ENCODE measurements at places on chromosomes 5 and 9.

DNA sequence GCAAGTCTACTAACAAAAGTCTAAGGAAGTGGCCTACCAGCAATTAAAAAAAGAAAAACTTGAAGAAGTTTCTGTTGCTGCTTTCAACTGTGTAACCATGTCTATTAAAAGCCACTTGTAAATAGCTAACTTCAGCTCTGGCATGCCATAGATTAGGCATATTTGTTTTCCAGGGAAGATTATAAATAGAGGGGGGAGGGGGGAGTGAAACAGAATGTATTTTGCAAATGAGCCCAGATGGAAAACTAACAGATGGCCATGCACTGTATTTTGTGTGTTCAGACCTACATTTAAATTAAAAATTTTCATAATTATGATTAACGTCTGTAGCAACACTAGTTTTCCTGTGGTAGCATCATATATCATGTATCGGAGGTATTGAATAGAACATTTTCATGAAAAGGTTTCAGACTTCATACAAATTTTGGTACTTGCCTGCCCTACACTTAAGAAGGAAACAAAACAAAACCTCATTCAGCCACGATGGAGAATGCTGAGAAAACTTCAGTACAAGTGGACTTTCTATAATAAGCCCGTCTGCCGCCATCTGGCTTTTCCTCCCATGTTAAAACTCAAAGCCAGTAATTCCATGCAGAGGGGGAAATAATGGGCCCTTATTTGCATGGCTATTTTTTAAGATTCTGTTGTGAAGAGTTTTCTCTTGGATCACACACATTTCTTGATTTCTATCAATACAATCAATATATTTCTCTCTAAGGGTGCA is 220.4 kb upstream of the SMARCA2 start:
- DNase-seq, result no peak

GRCh38 chr5:151461312-151461711 is 13.9 kb downstream of the SLC36A1 start:
- DNase-seq, result no peak

DNA sequence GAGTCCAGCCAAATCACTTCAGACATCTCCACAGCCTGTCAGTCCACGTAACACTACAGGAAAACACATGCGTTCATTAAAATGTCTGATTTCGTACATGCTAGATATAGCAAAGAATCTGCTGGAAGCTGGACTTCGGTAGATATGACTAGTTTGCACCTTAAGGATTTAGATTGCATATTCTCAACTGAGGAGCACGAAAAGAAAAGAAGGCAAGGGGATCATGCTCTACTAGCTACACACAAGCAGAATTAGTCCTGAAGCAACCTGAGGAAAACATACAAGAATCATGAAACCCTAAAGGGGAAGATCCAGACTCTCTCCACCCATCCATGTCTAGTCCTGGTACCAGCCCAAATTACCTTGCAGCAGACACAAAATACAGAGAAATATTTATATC is 36.1 kb upstream of the SSBP2 start:
- DNase-seq, result no peak

GRCh38 chr5:58775701-58776262 is 192.9 kb downstream of the RAB3C start:
- DNase-seq, result no peak

GRCh38 chr9:120394058-120394669 is 185.8 kb downstream of the CDK5RAP2 start:
- peak; percentile 31 for DNase-seq
